Activated T-helper 2 cell treated with anti-CD3 and anti-CD28 coated beads, Interferon-gamma antibody, Interleukin-2, Interleukin-4, amounts not matched to agents 10 μg/mL and 5 μg/mL and 100 μg/mL, durations not matched to agents 14 hours and 24 hours and 36 hours (primary cell): ENCODE measurements at places on chromosomes 16 and 17. TPM values are rescaled to one million over a fixed set of nuclear protein-coding genes. Genes with fewer than 3 reads are reported as not detected.

The BRICD5 gene
- 24.6 and 25.2 TPM in 2 replicates for total RNA-seq

The KCNAB3 gene
- total RNA-seq = 9.9 and 11.3 TPM in 2 replicates

The TMEM100 gene
- total RNA-seq = not detected in 2 replicates

The UNK gene
- total RNA-seq = 26.8 and 30.1 TPM in 2 replicates

The ASGR2 gene
- total RNA-seq = not detected in 2 replicates

- H3K4me1 ChIP-seq = peaks cover 9% of the 10 kb centered on the region
- H3K36me3 ChIP-seq = peaks cover 49% of the 10 kb centered on the region
- H3K4me3 ChIP-seq = peak overlapping the region; percentile 90
- DNase-seq = peak; percentile 16
- H3K27ac ChIP-seq = peak overlapping the region; percentile 97
- no peaks in the 10 kb centered on the region for H3K27me3 ChIP-seq
Observed at GRCh38 chr16:88810166-88810911, 1.4 kb downstream of the APRT start.

DNA sequence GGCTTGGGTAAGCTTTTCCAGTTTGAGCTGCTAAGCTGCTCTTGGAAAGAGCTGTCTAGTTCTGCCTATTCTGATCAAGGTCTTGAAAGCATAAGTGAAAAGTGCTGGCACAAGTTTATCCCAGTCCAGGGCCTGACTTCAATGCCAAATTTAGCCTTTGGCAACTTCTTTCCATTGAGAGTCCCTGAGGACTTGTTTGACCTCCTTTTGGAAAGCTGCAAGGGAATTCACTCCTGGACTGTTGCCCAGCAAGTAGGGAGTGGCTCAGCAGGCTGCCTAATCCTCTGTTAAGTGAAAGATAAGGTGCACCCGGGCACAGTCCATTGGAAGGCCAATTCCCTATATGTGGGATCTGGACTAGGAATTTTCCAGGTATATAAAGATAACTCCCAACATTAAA, 16.0 kb upstream of the TANC2 start:
- no peak overlapping the region for H3K27ac ChIP-seq
- H3K4me1 ChIP-seq = no peaks in the 10 kb centered on the region
- no peak for DNase-seq
- no peak overlapping the region for H3K4me3 ChIP-seq

GRCh38 chr17:48735062-48735351, 6.5 kb upstream of the HOXB13 start:
- DNase-seq = no peak
- no peak overlapping the region for H3K4me3 ChIP-seq
- H3K4me1 ChIP-seq = peaks cover 13% of the 10 kb centered on the region

DNA sequence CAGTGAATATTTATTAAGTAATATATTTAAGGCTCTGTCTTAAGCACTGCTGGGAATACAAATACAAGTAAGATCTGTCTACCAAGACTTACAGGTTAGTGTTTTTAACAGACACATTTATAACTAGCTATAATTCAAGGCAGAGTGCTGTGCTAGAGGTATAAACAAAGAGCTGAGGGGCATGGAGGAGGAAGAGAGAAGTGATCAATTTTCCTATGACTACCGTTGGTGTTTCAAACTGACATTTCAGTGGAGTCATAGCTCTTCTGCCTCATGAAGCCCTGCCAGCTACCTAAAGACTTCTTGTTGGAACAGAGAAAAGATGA, 79.9 kb downstream of the CYB561 start:
- peaks cover 2% of the 10 kb centered on the region for H3K27me3 ChIP-seq
- DNase-seq = no peak
- no peaks in the 10 kb centered on the region for H3K4me1 ChIP-seq

GRCh38 chr17:36657763-36658490, 56.5 kb downstream of the MRM1 start:
- no peak for DNase-seq
- peaks cover 35% of the 10 kb centered on the region for H3K27me3 ChIP-seq
- no peak overlapping the region for H3K27ac ChIP-seq
- H3K4me1 ChIP-seq = no peaks in the 10 kb centered on the region
- H3K4me3 ChIP-seq = no peak overlapping the region
- H3K36me3 ChIP-seq = no peaks in the 10 kb centered on the region

DNA sequence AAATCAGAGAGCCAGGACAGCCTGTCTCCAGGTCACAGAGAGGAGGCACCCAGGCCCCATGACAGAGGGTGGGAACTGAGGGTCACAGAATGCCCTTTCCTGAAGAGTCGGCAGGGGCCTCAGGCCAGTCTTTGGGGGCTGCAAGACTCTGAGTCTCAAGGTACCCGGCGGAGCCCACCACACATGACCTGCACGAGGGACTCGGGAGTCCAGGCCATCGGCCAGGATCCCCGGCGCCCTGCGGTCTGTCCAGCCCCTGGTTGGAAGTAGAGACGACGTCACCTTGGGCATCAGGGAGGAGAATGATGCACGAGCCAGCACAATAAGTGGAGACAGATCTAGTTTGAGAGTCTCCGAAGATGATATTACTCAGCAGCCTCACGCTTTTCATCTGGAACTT, 234.7 kb upstream of the SDK2 start:
- DNase-seq = no peak
- no peaks in the 10 kb centered on the region for H3K27me3 ChIP-seq
- no peak overlapping the region for H3K27ac ChIP-seq

DNA sequence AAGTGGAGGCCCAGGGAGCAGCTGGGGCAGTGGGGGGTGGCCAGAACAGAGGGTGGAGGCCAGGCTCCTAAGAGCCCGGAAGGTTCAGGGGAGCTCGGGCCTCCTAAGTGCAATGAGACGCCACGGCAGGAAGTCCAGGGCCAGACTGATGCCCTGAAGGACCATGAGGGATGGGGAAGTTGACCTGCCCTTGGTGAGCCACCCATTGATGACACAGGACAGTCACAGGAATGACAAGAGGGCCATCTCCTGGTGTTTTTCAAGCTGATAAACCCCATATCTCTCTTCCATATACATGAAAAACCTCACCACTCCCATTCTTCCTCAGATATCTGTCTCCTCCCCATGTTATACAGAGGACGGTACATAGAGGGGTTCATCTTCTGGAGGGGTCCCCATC, 5.8 kb upstream of the MRPL58 start:
- no peaks in the 10 kb centered on the region for H3K36me3 ChIP-seq
- DNase-seq = no peak
- no peak overlapping the region for H3K27ac ChIP-seq
- H3K4me3 ChIP-seq = no peak overlapping the region

GRCh38 chr17:8941980-8942622, 23.4 kb downstream of the PIK3R5 start:
- peak overlapping the region; percentile 49 for H3K4me3 ChIP-seq
- DNase-seq = no peak
- H3K27ac ChIP-seq = peak overlapping the region; percentile 95
- peaks cover 68% of the 10 kb centered on the region for H3K36me3 ChIP-seq

DNA sequence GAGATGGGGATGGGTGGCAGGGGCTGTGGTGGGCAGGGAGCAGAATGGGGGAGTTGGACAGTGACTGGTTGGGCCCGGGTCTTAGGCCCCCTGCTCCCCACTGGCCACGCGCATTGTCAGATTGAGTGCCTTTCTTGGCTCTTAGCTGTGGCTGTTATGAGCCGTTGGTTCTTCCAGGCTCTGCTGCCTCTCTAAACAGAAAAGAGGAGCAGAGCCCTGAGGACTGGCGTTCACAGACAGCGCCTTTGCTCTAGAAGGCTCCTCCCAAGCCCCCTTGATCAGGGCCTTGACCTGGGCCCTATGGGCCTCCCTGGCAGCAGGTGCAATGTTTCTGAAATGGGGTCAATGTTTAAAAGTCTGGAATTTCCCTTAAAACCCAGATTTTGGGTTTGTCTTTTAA, 14.8 kb upstream of the NUDT16L1 start:
- H3K36me3 ChIP-seq = peaks cover 36% of the 10 kb centered on the region
- H3K27ac ChIP-seq = peak overlapping the region; percentile 61
- H3K4me3 ChIP-seq = no peak overlapping the region
- H3K4me1 ChIP-seq = peaks cover 20% of the 10 kb centered on the region
- H3K27me3 ChIP-seq = no peaks in the 10 kb centered on the region

DNA sequence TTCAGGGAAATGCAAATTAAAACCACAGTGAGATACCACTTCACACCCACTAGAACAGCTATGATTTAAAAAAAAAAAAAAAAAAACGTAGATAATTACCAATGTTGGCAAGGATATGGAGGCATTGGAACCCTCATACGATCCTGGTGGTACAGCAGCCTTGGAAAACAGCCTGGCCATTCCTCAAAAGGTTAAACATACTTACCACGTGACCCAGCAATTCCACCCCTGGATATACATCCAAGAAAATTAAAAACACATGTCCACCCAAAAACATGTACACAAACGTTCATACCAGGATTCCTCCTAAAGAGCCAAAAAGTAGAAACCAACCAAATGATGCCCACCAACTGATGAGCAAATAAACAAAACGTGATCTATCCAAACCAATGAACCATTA, 68.1 kb downstream of the GAS7 start:
- peaks cover 3% of the 10 kb centered on the region for H3K27me3 ChIP-seq
- no peak for DNase-seq
- no peak overlapping the region for H3K4me3 ChIP-seq
- peaks cover 2% of the 10 kb centered on the region for H3K4me1 ChIP-seq
- no peak overlapping the region for H3K27ac ChIP-seq

- no peak overlapping the region for H3K27ac ChIP-seq
- H3K4me3 ChIP-seq = no peak overlapping the region
- DNase-seq = no peak
- H3K36me3 ChIP-seq = peaks cover 3% of the 10 kb centered on the region
- H3K27me3 ChIP-seq = no peaks in the 10 kb centered on the region
- peaks cover 36% of the 10 kb centered on the region for H3K4me1 ChIP-seq
Observed at GRCh38 chr16:81553814-81554675, 109.4 kb downstream of the CMIP start.

DNA sequence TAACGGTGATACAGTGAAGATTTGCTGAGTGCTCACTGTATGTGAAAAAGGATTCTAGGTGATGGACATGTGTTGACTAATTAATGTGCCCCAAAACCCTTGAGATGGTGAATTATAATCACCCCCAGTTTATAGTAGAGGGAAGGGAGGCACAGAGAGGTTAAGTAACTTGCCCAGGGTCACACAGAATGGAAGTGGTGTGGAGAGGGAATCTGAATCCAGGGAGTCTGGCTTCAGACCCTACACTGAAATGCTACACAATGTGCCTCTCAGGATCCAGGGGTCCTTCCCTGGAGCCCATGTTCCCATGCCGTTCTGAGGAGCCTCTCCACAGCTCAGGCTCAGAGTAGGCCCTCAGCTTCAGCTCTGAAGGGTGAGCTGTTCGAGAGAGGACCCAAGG, 11.6 kb downstream of the TRPV2 start:
- H3K4me3 ChIP-seq = no peak overlapping the region
- H3K36me3 ChIP-seq = peaks cover 41% of the 10 kb centered on the region
- DNase-seq = no peak
- H3K27ac ChIP-seq = no peak overlapping the region

DNA sequence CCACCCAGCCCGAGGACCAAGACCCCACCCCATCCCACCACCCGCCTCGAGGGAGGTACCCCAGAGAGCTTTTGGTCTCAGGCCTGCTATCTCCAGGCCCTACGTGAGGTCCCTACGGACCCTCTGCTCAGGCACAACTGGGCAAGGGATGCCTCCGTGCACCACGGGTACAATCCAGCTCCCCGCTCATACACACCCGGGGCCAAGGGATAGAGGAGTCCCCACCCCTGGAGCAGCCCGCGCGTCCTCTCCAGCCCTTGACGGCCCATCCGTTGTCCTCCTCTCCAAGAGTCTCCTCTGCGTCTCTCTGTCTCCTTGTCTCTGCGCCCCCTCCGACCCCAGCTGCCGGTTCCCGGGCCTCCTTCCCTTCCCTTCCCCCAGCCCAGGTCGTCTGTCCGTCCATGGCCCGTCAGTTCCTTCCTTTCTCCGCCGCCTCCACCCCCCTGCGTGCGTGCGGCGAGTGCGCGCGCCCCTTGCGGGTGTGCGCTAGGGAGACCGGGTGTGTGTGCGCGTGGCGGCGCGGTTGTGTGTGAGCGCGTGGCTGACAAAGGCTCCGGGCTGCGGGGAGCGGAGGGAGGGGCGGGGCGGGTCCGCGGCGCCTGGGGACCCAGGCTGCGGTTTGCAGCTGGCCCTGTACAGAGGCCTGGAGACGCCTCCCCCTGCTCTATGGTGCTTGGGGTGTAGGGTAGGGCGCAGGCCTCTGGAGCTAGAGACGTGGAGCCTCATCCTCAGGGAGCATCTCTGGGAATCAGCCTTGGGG, 930 bp downstream of the SPNS2 start:
- H3K36me3 ChIP-seq = no peaks in the 10 kb centered on the region
- H3K4me1 ChIP-seq = peaks cover 18% of the 10 kb centered on the region
- no peak overlapping the region for H3K27ac ChIP-seq
- peak overlapping the region; percentile 64 for H3K4me3 ChIP-seq
- peak; percentile 20 for DNase-seq
- peaks cover 36% of the 10 kb centered on the region for H3K27me3 ChIP-seq

GRCh38 chr17:81462506-81463125, 50.0 kb downstream of the ACTG1 start:
- no peak overlapping the region for H3K27ac ChIP-seq
- DNase-seq = no peak
- H3K4me1 ChIP-seq = no peaks in the 10 kb centered on the region

- peaks cover 10% of the 10 kb centered on the region for H3K27me3 ChIP-seq
- H3K4me1 ChIP-seq = peaks cover 23% of the 10 kb centered on the region
- H3K36me3 ChIP-seq = no peaks in the 10 kb centered on the region
- DNase-seq = no peak
Observed at GRCh38 chr17:33970279-33970678, 284.8 kb upstream of the CCL2 start.

DNA sequence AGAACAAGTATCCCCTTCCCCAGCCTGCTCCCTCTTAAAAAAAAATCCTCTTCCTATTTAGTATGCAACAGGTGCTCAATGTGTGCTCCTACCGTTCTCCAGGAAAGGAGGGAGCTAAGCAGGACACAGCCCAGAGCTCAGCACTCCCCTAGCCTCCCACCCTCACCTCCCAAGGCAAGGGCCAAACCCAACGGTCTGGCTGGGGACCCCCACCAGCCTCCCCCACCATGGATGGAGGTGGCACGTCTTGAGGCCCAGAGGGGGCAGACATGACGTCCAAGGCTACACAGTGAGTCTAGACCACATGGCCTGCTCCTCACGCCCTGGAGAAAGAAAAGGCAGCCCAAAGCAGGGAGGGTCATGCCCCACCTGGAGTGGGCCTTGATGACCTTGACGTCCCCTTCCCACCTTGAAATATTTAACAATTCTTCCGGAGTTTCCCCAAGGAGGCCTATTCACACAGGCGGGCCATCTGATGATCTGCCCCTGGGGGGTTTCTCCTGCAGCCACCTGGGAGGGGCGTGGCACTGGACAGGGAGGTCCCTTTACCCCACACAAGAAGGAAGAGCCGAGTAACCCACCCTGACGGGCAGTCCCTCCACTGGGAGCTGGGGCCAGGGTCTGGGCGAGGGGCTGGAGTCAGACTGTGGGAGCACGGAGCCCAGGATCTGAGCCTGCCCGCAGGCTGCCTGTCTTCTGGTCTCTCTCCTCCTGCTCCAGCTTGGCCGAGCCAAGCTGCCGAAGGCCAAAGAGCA, 89.4 kb upstream of the CBX4 start:
- DNase-seq = no peak
- H3K4me3 ChIP-seq = no peak overlapping the region
- peaks cover 6% of the 10 kb centered on the region for H3K4me1 ChIP-seq
- H3K27ac ChIP-seq = no peak overlapping the region
- H3K36me3 ChIP-seq = no peaks in the 10 kb centered on the region
